ENCODE measurements at places on chromosomes 12 and 14.

DNA sequence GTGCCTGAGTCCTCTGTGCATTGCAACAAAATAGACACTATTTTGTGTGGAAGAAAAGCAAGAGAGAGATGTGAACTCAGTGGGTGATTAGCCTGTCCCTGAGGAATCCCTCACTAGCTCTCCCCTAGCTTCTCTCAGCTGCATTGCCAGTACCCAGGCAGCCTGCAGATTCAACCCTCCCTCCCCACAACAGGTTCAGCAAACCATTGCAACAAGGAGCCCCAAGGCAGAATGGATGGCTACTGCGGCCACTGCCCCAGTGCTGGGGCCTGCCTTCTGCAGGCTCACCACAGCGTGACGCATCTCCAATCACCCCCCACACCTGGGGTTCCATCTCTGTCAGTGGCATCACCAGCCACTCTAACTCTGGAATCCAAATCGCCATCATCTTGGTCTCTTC, 2.3 kb downstream of the CRACR2A start:
- DNase-seq, result no peak

DNA sequence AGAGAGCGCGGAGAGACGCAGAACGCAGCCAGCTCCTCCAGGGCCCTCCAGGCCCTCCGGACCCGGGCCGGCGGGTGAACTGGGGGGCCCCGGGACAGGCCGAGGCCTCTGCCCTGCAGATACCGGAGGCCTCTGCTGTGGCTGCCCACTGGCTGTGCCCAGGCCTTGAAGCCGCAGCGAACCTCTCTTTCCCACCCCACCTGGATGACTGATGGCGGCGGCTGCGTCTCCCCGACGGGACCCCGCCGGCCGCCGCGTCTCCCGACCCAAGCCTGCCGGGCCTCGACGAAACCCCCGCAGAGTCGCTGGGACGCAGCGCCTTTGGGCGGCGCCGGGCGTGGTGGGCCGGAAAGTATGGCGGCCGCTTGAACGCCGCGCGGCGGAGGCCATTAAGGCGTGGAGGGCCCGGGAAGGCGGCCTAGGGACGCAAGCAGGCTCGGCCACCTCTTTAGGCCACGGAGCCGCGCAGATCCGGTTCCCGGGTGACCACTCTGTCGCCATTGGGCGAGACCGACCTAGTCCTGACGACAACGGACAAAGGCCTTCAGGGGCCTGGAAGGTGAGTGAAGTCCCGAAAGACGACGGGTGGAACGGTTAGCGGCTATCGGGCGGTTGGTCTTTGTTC, 8.4 kb upstream of the ERGIC2 start:
- no peak for DNase-seq

DNA sequence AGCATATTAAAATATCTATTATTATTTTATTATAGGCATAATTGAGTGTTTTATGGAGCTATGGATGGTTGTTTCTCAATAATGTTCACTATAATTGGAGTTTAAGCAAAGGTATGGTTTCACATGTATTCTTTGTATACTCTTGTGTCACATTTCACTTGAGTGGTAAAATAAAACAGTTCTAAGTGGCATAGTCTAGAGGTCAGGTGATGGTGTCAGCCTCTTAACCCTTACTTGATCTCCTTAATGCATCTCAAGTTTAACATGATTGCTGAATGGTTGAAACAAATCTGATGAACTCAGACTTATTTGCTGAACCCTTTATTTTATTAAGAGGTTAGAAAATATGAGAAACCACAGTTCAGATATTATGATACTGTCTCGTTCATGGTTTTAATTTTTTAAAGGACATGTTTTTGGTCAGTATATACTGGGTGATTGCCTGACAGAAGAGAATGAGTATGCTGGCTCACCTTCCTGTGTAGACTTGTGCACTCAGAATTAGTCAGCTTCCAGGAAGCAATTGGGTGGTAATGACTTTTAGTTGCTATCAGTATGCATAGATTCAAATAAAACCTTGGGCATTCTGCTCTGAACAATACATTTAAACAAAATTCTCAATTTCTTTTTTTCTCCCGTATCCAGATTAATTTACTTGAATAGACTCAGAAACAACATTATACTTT, 464.6 kb downstream of the PCNX1 start:
- no peak for DNase-seq

DNA sequence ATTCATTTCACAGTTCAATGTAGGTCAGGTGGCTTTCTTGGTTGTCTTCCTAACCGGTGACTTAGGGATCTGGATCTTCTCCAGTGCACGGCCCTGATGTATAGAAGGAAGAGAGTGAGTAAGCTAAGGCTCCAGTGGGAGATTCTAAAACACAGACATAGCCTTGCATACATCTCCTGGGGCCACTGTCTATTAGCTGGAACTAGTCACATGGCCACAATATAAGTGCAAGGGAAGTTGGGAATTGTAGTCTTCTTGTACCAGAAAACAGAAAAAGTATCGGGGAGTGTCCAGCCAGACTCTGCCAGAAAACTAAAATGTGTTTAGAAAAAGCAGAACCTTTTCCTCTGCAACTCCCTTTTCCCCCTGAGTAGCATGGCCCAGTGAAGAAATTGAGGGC, 531.6 kb downstream of the VRK1 start:
- DNase-seq, result no peak

- no peak for DNase-seq
Measured at GRCh38 chr12:49588721-49589516, 16.5 kb downstream of the FAM186B start.

Measured in NCI-H748 treated with DMSO at 0.1 percent for 48 hours (cell line).